ENCODE measurements at places on chromosomes 1 and 21.

DNA sequence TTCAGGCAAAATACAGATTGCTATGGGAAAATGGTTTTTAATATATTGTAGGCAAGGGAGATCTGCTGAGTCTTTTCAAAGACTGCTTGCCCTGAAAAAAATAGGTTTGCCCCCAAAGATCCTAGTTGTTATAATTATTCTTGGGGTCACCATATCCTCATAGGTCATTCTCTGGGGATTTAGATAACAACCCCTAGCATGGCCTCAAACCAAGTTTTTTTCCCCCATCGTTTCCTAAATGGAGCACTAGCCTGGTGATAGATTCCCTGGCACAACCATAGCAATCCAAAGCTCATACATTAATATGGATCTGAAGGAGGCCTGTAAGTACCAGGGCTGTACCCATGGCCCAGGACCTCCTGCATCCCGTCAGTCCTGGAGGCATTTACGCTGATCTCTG is 315.2 kb downstream of the BACH1 start:
- no peak for DNase-seq

- DNase-seq, result no peak
These were observed 10.7 kb downstream of the DHRS3 start for GRCh38 chr1:12607263-12607662.

DNA sequence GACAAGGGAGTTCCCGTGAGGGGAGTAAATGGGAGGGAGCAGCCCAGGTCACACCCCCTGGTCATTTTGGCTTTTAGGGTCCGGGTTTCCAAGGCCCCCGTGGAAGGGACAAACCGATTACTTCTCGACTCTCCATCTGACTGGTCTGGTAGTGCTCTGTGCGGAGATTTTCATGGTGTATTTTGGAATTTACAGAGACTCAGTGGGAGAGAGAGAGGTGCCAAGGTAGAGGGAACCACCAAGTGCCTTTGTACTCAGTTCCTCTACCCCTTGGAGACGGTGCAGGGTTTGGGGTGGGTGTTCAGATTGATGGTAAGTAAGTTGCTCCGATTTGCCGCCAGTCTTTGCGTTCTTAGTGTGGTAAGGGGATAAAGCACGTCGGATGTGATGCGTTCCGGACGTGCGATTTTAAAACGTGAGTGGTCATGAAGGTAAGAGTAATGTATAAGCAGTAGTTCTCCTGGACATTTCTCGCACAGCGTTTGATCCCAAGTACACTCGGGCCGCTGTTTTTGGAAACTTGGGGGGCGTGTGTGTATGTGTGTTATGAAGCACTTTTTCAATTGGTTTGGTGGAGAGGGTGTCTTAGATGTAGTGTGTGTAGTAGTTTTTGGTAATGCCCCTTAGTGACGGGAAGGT is 682 bp downstream of the SUCO start:
- DNase-seq, result peak; percentile 16

DNA sequence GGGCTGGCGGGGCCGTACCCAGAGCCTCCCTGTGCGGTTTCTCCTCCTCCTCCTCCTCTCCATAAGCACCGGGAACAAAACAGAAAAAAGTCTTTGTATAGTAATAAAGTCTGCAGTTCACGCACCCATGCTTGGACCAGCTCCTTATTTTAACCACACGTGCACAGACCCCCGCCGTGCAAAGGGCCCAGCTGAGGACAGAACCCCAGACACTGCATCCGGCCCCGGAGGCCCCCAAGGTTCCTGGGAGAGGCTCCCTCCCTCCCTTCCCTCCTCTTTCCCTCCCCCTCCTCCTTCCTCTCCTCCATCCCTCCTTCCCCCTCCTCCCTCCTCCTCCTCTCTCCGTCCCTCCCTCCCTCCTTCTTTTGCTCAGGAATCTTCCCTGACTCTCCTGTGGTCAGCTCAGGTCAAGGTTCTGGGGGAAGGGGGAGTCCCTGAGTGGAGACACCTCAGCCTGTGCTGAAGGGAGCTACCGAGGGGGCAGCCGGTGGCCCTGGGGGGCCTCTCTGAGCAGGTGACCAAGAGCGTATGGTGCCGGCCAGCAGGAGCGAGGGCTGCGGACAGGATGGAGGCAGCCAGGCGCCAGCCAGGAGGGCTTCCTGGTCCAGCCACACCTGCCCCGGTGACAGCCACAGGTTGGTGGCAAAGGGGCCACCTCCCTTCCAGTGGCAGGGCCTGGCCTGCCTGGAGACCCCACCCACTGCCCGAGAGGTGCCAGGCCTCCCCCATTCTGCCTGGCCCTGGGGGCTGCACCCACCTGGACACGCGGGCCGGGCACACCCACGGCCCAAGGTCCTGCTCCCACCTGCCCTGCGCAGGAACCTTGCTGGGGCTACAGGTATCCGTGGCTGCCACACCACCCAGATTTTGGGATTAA is 3.2 kb upstream of the TTLL10 start:
- no peak for DNase-seq

- no peak for DNase-seq
These were observed 3.7 kb downstream of the PGBD5 start for GRCh38 chr1:230422221-230422981.

DNA sequence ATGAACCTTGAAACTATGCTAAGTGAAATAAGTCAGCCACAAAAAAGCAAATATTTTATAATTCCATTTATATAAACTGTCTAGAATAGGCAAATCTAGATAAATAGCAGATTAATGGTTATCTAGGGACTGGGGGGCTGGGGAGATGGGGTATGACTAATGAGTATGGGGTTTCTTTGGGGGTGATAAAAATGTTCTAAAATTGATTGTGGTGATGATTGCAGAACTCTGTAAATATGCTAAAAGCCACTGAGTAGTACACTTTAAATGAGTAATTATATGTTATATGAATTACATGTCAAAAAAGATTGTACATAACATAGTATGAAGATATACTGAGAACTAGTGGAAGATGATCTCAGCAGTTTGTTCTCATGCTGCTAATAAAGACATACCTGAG is 675.0 kb downstream of the KIF26B start:
- no peak for DNase-seq

DNA sequence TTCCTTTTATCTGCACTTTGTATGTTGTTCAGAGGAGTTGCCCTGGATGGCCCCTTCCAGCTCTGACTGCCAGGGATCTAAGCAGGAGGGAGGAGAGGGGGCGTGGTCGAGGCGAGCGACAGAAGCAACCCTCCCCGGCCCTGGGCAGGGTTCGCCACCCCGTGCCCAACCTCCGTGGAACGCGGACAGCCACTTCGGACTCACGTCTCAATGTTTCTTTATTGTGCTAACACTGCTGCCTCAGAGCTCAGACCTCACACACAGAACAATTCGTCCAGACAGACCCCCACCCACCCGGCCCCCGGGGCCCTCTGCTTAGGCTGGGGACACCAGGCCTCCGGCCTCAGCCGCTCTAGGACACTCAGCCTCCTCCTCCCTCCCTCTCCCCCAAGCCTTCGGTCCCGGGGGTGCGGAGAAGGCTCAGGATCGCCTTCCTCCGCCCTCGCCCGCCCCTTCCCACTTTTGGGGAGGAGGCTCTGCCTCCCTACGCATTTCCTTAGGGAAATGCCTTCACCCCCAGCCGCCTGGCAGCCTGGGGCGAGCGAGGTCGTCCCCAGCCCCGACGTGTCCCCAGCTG is 8.3 kb downstream of the VSIG8 start:
- DNase-seq, result no peak

DNA sequence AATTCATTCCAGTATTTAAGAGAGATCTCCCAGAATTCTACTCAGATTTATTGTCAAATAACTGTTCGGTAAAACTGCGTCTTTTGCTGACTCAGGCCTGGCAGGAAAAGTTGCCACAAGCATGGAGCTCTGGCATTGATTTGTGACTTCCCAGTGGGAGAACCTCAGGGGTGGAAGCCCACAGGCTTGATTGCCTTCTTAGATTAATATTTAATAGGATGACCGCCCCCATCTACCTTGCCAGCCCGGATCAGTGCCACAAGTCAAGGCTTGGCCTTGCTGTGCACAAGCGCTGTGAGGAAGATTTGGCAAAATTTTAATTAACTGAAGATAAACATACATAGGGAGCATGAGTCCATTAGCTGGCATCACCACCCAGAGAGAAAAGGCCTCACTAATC is 93.5 kb downstream of the LRIG2 start:
- no peak for DNase-seq
